Coronary artery (tissue), 2 donors: ENCODE measurements at places on chromosomes 4 and X.

DNA sequence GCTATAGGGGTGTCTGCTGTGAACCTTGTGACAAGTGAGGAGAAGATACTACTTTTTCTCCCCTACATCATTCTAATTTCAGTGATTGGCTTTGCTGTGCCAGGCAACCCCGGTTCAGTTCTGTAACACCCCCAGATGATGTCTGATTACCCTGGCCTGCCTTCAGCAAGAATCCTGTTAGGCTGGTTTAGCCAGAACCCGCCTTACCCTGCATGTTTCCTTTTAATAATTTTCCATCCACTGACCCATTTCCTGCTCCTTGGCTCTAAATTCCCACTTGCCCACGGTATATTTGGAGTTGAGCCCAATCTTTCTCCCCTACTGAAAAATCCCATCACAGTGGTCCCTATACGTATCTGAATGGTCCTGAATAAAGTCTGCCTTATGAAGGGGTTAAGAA is 46.5 kb upstream of the HPSE start:
- no peak for DNase-seq

DNA sequence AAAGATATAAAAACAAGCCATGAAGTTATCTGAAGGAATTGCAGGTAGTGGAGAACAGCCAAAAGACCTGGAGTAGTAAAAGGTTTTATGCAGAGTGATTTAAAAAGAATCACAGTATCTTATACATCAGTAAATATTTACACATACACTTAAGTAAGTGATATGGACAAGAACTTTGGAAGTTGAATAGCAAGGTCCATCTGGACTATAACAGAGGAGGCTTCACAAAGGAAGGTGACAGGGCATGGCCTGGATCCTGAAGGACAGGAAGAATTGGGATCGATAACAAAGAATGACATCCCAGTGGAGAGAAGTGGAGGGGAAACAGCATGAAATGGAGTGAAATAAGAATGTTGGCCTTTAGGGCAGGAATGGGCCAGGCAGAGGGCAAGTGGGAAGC is 46.2 kb downstream of the TET2 start:
- no peak for DNase-seq

DNA sequence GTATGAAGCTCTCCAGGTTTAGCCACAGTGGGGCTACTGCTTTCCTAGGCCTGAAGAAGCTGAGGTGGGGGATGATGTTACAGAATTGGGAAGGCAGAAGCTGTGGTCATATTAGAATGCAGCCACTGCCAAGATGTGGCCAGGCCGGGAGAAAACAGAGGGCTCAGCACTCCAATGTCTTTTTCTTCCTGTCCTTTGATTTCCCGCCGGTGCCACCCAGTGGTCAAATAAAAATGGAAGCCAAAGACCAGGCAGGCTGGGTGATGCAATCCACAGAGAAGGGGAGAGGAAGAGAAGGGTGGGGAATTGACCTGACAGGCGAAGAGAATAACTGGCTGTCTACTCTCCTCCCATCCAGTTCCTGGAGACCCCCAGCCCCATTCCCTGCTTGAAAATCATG is 94.9 kb upstream of the SHISA3 start:
- DNase-seq = no peak

- no peak for DNase-seq
Observed at GRCh38 chr4:114494246-114494803, 104.3 kb upstream of the UGT8 start.

- no peak for DNase-seq
Observed at GRCh38 chr4:144213371-144213770, 72.9 kb upstream of the GYPA start.
